ENCODE measurements at places on chromosomes 5 and 9.
A peak's percentile ranks its signal among the peaks of the same experiment; 100 is the strongest.

- DNase-seq: no peak
Observed at GRCh38 chr9:94973451-94973941, 247.0 kb downstream of the AOPEP start.

DNA sequence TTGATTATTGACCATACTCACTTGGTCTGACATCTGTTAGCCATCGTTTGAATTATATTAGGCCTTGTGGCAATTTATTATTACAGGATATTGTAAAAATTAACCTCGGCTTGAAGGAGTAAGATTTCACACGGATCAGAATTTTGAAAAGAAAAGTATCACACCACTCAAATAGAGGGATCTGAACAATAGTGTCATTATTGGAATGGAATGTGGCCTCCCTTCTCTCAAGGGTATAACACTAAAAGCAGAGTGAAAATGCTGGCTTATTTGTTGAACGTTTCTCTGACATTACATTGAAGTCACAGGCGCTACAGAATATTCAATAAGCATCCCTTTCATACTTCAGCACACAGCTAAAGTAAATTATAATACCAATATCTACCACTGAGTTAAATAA is 509.3 kb downstream of the CTNND2 start:
- no peak for DNase-seq

DNA sequence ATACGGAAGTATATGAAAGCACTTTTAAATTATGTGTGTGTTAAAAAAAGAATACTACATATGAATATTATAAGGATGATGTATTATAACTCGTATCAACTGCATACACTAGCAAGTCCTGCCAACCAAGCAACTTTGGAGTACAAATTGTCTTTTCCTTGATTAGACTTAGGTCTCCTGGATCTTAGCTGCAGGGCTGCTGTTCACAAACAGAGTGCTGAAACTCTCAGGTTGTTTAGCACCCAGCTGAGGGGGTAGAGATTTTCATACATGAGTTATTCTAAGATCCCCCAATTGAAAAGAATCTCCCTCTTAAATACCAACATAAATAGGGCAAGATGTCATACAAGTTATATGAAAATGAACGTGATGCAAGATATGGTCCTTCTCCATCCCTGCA is 149.8 kb upstream of the TNC start:
- no peak for DNase-seq

DNA sequence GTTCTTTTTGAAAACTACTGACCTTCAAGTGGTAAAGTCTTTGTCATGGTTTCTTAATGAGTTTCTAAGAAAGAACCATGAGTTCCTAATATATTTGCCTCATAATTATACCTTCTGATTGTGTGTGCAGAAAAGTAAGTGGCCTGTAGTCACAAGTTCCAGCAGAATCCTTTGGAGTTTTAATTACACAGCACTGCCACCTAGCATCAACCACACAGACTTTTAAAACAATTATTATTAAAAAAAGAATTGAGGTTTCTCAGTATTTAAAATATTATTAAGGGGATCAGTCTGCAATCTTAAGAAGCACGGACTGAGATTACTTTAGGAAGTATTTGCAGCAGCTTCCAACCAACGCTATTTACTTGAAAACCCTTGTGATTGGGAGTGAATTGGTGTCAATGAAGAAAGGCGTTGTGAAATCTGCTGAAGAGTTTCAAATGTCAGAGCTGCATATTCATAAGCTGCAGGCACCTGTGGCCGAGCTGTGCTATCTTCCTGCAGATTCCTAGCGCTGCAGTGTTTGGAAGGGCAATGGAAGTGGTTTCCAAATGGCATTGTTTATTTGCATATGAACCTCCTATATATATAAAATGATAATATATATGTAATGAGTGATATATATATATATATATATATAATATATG is 1074.2 kb upstream of the WWC1 start:
- no peak for DNase-seq

DNA sequence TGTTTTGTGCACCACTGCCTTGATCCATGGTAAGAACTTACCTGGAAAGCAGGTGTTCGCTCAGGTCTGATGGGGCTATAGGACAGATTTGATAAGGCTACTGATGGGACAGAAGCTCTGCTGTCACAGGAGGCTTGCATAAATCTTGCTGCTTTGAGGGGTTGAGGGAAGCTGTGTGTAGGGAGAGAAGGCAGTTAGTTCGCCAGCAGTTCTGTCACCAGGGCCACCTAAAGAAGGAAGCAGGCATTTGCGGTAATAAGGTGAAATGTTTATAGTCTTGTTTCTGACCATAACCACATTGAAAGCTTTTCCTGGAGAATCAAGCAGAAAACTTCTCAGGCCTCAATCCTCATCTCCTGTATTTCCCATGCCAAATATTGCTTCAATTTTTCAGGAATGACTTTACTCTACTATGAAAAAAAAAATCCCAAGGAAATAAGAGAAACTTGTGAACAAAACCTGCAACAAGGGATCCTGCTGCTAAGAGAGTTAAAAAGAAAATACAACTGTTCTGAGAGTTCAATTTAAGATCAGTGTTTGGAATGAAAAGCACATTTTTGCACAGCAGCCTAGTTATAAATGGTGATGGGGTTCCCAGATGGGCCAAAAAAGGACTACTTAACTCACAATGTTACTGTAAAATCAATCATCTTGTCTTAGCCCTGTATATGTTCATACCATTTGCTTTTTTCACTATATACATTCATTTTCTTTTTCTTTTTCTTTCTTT is 122.0 kb upstream of the RANBP3L start:
- no peak for DNase-seq

DNA sequence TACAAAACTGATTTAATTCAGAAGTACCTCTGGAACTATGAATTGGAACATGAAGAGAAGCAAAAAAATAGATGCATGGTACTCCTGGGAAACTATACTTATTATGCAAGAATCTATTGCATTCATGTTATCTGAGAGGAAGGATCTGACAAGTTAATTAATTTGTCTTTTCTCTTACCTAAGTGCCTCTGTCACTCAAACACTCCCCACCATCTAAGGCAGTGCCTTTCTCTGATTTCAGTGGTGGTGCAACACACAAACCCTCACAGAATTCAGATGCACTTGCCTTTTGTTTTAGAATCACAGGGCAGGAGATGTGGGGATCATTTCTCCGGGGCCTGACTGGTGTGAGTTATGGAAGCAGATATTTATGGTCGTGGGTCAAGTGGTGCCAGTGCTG is 52.5 kb upstream of the C9orf72 start:
- no peak for DNase-seq

GRCh38 chr5:80975065-80975464 is 14.9 kb downstream of the RASGRF2 start:
- DNase-seq: no peak

- DNase-seq: peak; percentile 53
Observed at GRCh38 chr9:135926402-135927194, 19.3 kb upstream of the CAMSAP1 start.

DNA sequence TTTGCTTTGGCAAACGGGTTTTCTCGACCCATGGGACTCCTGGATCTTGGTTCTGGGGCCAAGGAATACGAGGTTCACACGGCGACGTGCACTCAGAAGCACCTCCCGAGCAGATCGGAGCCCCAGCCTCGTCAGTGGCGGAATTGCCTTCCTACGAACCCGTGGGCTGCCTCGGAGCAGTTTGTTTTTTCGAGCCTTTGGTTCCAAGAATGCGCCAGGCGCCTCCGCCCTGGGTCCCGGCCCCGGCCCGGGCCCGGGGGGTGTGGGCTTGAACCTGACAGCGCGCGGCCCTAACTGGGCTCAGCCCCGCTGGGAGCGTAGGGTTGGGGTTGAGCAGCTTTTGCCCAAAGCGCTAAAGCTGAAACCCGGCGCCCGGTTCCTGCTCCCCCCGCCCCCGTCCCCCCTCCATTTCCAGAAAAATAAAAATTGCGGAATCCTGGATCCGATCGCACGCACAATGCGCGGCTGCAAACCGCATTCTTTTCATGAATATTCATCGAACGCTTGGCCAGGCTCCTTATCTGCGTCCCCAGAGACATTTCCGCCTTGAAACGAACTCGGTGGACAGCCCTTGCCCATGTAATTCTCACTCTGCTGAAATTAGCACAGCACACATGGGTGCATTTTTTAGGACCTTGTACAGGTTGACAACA is 1.0 kb downstream of the BASP1 start:
- DNase-seq: peak; percentile 27

DNA sequence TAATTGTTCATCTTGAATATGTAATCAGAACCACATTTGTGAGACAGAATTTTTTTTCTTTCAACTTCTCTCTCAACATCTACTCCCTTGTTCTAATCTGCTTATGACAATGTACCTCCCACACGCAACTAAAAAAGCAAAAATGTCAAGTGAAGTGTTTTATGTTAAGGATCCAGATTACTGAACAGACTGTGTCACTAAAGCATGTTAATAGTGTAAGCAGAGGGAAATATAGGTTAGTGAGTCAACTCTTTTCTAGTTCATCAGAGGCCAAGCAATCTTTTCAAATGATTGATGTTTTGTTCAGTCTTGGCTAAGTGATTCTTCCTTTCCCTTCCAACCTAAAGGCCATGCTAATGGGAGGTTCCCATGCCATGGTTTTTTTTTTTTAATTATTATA is 34.7 kb upstream of the IDNK start:
- no peak for DNase-seq

DNA sequence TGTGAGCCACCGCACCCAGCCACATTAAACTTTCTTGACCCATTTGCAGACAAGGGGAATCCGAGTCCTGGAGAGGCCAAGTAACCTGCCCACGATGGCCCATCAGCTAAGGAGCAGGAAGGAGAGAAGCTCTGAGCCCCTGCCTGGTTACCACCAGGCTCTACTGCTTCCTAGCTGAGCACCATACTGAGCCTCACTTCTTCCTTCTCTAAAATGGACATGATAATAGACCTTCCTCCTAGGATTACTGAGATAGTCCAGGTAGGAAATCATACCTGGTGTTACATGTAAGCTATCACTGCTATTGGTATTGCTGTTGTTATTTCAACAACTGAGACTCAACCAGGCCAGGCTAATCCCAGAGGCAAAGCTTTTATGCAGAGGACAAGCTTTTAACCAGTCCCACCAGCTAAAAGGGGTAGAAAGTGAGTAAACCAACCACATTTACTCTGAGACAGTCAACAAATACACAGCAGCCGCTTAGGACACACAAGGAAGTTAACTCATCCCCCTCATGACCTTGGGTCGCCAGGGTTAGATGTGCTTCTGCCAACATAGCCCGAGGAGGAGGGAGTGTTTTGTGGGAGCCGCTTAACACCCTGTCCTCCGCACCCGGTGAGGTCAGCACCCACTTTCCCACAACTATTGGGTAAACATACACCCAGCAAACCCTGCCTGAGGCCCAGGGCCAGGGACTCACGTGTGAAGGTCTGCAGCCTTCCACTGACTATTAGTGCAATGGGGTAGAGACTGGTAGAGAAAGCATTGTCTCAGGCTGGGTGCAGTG is 20.6 kb upstream of the PTGES start:
- no peak for DNase-seq

DNA sequence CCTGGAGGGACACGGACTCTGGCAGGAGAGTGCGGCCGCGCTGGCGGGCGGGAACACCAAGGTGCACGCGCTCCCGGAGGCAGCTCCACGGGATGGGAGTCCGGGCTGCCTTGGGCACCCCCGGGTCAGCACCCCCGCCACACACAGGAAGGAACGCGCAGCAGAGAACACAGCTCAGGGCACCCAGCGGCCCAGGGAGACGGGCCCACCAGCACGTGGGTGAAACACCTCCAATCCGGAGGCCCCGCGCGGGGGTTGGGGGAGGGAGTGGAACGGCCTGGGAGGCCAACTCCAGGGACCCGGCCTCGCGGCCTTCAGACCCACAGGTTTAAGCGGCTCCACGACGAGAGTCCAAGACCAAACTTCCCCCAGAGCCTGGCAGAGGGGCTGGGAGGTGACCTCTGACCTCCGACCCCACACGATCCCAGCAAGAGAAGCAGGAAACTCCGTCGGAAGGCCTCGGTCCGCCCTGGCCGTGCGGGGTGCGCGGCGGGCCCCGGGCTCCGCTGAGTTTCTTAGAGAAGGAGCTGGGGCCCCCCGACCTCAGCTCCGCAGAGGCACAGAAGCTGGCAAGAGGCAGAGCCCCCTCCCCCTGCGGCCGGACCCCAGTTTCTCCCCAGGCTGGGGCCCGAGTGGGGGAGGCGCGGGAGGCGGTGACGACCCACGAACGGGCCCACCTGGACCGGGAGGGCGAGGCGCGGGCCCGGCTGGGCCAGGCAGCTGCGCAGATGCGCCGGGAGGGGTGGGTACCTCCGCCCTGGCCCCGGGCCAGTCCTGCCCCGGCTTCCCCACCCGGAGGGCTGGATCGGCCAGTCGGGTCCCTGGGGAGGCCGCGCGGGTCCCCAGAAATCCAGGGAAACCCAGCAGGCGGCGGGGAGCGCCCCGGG is 851 bp downstream of the NACC2 start:
- DNase-seq: peak; percentile 88

- no peak for DNase-seq
Observed at GRCh38 chr5:37916525-37916924, 76.7 kb upstream of the GDNF start.

All from right lobe of liver (tissue), 6 donors.